ENCODE measurements at places on chromosomes 5 and 9.

GRCh38 chr9:4333231-4333740, 33.4 kb upstream of the GLIS3 start:
- DNase-seq = no peak

GRCh38 chr5:1917830-1918487, 35.2 kb upstream of the IRX4 start:
- no peak for DNase-seq

- DNase-seq = peak; percentile 41
Observed at GRCh38 chr9:1837453-1838084, 177.6 kb upstream of the SMARCA2 start.

- peak; percentile 40 for DNase-seq
Observed at GRCh38 chr5:218457-219291, 554 bp downstream of the SDHA start.

DNA sequence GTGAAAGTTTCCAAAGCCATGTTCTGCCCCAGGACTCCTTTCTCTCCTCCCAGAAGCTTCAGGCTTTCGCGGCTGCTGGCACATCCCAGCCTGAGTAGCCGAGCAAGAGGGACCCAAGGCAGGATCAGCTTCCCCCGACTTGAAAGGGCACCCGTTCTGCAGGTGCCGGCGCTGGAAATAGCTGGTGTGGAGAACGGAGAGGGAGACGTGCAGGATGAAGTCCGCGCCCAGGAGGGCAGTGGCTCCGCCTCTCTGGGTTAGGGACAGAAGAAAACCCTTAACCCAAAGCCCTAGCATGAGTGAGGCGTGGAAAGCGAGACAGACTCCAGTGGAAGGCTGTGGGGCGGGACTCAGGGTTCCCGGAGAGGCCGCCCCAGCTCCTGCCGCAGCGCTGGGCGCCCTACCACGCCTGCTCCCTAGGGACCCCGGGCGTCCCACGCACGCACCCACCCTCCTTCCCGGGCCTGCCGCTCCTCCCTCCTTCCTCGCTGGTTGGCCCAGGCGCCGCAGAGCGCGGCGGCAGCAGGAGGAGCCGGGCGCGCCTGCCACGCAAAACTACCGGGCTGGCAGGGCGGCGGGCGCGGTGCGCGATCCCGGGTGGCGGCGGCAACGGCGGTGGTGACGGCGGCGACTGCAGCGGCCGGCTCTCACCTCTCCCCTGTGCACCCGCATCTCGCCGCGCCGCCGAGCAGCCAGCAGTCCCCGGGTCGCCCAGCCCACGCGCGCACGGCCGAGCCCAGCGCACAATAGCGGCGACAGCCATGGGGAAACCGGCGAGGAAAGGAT, at the start of gene SLC1A1:
Gene SLC1A1 (plus strand): TSS at position 550 of the 786 bp plus-strand sequence. CDS start 212 bp downstream, at position 762.
- DNase-seq = peak; percentile 52

DNA sequence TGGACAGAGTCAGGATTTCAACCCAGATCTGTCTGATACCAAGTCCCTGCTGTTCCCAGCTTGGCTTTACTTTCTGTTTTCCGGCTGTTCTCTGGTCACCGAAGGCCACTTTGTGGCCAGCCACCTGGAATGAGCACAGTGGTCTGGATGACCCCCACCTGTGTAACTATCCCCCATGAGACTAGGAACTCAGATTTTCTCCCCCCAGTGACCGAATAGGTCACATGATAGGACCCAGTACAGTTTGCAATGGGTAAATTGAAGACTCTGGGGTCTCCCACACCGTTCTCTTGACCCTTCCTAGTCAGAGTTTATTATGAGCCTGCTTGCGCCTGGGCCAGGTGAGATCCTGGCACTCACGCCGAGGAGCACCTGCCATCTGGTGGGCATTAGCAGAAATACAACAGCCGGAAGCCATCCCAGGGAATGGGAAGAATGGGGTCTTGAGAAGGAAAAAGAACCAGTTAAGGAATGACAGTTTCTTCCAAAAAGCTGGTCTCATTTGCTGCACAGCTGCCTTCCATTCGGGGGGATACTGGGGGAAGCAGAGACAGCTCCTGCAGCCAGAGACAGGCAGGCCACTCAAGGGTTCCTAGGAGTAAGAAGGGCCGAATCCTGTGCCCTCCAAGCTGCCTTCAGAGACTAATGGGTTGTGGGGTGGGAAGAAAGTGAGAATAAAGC, 7.1 kb downstream of the PHYHD1 start:
- DNase-seq = peak; percentile 59

DNA sequence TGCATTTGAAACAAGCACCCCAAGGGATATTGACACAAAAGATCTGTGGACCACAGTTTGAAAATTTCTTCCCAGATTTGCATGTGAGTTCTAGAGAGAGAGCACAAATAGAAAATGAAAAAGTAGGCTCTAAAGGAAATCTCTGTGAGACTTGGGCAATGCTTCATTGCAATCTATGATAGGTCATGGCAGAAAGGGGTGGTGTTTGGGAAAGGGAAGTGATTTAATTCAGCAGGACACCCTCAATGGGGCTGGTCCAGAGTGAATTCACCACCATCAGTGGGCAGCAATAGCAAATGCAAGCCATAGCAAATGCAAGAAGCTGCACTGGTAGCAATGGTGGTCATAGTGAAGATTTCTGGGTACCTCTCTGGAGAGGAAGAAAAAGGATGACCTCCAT, 58.1 kb downstream of the ANKRD55 start:
- no peak for DNase-seq

GRCh38 chr9:136695435-136695895, 8.2 kb upstream of the AGPAT2 start:
- no peak for DNase-seq

DNA sequence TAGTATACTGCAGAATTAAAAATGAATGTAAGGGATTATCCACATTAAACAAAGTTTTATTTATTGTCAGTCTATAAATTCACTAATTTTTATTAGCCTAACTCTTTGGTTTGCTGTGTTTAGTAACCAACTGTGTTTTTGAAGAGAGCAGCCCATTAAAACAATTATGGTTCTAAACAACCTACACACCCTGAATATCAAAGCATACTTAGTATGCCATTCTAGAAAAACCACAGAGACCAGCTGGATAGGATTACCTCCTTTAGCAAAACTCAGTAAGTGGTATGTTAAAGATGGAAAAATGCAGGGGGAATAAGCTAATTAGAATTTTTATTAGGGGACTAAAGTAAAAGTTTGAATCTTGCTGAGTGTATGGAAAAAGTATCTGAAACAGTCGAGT, 1981.7 kb upstream of the NUDT12 start:
- no peak for DNase-seq

GRCh38 chr9:122200960-122201595, 27.7 kb downstream of the LHX6 start:
- DNase-seq = peak; percentile 26

- peak; percentile 73 for DNase-seq
Observed at GRCh38 chr9:84953797-84954705, 284.5 kb downstream of the NTRK2 start.

DNA sequence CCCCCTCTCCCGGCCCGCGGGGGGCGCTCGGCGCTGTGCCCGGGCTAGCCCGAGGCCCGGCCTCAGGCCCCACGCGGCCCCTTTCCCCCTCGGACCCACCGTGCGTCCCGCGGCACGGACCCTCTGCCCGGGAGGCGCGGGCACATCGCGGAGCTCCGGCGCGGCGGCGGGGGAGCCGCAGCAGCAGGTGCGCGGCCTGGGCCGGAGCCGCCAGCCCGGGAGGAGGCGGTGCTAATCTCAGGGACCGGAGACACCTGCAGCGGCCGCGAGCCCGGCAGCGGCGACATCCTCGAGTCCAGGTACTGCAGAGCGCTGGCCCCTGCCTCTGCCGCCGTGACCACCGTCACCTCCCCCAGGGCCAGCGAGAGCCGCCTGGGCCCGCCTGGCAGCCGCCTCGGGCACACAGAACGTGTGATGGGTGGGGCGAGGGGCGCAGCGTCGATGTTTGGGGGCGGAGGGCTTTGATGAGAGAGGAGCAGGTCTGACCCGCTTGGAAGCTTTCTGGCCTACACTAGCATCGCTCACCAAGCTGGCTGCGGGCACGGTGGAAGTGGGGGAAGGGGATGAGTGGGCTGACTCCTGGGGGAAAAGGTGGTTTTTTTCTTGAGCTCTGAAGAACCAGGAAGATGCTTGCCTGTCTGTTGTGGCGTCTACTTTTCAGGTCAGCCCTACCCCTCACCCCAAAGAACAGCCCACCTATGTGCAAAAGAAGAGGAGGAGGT, 524 bp downstream of the CYFIP2 start:
- DNase-seq = peak; percentile 40

- DNase-seq = peak; percentile 25
Observed at GRCh38 chr5:179311091-179311470, 34.2 kb downstream of the ADAMTS2 start.

DNA sequence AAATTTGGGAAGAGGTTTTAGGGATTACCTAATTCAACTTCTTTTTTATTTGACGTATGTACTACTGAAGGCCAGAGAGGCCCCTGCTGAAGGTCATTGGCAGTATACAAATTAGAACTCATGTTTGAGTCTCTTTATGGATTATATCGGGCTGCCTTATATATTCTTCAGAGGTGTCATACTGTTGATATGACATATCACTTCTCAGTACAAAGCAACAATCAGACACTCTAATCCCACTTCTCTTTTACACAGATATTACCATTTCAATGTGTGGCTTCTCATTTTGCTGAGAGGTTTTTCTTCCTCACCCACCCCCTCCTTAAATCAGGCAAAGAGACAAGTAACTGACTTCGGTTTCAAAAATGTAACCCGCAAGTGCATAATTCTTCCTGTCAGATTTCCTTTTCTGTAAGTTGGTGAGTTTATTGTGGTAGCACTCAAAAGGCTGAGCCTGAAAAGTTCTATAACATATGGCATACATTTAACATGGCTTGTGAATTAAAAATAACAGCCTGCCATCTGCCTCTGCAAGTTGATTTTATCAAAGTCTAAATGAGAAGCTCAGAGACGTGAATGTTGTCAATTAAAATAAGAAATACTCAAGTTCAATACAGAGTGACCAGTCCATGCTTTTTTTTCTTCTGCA, 163.6 kb upstream of the RORB start:
- DNase-seq = peak; percentile 93

DNA sequence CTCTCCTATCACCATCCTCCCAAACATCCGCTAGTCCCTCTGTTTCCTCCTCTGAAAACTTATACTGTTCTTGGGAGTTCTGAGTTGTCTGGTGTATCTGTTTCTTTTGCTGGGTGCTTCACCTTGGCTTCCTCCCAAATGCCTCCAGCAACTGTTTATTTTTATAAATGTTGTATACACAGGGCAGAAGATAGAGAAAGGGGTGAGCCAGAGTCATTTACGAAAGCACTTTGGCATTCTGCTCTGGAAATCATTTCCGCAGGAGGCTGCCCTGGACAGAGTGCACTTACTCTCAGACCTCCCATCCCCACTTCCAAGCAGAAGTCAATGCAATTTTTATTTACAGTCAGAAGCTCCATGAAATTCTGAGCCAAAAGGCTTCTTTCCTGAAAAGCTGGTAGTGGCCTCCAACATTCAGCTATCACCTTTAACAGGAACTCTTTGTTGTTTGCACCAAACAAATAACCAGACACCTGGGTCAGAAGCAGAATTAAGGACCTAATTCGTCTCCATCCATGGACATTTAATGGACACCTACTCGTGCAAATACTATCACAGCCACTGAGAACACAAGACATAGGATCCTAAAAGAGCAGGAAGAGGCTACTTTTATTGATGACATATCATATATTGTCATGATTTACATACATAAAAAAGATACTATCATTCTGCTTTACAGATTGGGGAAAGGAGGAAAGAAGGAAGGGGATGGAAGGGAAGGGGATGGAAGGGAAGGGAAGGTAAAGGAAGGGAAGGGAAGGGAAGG, 229.5 kb upstream of the PAPPA start:
- DNase-seq = no peak

DNA sequence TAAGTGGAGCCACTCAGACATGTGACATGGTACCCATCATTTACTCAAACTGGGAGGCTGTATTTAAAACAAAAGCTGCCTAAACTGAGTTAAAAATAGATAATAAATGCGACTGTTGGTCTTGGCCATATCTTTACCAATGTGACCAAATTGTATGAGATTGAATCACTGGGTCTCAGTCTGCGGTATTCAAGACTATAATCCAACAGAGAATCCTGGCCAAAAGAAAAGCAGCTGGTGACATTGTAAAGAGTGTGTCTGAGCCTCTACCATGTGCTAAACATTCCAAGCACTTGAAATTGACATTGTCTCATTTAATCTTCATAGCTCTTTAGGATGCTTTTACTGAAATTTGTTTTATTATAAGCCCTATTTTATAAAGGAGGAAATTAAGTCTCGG, 282.6 kb downstream of the ZNF608 start:
- no peak for DNase-seq

GRCh38 chr5:37957218-37957617, 117.4 kb upstream of the GDNF start:
- DNase-seq = no peak

GRCh38 chr9:88202321-88202720, 64.0 kb upstream of the SPATA31C2 start:
- no peak for DNase-seq

Measured in KBM-7 (cell line).